Stimulated activated CD4-positive, alpha-beta T cell treated with anti-CD3 and anti-CD28 coated beads, Interleukin-1b, Interleukin-23, amount 100 ng/mL, for 1 hour (primary cell): ENCODE measurements at places on chromosomes 12 and 14.

DNA sequence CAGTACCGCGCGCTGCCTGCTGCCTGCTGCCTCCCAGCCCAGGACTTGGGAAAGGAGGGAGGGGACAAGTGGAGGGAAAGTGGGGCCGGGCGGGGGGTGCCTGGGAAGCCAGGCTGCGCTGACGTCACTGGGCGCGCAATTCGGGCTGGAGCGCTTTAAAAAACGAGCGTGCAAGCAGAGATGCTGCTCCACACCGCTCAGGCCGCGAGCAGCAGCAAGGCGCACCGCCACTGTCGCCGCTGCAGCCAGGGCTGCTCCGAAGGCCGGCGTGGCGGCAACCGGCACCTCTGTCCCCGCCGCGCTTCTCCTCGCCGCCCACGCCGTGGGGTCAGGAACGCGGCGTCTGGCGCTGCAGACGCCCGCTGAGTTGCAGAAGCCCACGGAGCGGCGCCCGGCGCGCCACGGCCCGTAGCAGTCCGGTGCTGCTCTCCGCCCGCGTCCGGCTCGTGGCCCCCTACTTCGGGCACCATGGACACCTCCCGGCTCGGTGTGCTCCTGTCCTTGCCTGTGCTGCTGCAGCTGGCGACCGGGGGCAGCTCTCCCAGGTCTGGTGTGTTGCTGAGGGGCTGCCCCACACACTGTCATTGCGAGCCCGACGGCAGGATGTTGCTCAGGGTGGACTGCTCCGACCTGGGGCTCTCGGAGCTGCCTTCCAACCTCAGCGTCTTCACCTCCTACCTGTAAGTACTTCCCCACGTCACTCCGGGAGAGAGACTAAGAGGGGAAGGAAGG, at the start of gene LGR5:
TSS of gene LGR5 (plus strand) at position 186 of the 732 bp plus-strand sequence. CDS start at position 469, 283 bp downstream.
- DNase-seq: no peak

DNA sequence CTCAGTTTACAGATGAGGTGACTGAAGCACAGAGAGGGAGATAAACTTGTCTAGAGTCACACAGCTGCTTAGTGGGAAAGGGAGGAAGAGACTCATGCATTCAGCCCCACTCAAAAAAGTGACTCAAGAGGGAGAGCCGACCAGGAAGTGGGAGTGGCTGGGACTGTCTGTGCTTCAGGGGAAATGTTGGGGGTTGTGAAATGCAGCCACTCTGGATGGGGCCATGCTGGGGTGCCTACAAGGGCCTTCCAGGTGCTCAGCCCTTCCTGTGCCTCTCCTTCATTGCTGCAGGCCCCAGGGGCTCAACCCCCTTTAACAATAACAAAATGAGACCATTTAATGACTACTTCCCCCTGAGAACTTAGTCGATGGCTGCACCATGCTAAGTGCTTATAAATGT, 41.8 kb downstream of the CACNA1C start:
- no peak for DNase-seq

DNA sequence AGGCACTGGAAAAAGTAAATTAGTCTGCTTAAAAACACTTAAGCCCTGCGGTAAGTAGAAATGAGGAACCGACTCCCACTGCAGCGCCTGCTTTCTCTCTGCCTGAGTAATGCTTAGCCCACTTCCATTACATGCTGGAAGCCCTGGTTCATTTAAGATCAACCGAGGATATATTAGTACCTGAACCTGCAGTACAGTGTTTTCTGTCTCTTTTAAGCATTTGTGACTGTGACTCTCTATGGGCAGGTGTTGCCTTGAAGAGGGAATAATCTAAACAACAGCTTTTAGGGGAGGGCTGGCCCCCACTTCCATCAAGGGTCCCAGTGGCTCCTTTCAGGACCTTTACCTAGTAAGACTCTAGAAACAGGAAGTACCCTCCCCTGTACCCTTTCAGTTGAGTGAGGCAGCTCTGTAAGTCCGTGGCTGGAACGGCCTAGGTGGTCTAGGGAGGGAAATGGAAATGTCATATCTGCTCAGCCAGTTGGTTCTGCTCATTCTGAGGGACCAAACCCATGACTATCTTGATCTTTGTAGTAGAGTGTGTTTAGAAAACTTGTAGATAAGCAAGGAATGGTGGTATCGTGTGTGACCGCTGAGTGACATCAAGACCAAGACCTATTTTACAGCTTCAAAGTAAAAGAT, 56.2 kb downstream of the FNTB start:
- no peak for DNase-seq

DNA sequence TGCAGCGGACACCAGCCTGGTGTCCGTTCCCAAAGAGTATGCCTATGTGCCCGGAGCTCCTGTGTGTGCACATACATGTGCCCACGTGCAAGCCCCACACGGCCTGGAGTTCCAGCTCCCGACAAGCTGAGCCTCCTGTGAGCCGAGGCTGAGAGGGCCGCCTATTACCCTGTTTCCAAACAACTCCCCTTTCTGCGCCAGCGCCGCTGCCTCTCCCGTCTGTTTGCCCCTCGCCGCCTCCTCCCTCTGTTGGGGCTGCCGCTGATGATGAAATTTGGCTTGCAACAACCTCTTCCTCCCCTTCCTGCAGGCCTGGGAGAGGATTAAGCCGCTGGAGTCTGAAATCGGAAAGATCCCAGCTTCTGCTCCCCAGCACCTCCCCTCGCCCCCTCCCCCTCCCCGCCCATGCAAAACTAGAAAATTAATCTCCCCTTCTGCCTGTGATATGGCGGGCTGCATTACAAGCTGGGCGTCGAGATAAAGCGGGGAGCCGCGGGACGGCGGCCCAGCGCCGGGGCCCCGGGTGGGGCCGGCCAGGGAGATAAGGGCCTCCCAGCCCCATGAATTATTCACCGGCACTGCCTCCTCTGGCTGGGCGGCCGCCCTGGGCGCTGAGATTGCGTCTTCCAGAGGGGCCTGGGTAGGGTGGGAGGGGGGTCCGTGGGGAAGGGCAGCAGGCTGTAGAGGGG, 6.8 kb upstream of the ASIC1 start:
- no peak for DNase-seq

DNA sequence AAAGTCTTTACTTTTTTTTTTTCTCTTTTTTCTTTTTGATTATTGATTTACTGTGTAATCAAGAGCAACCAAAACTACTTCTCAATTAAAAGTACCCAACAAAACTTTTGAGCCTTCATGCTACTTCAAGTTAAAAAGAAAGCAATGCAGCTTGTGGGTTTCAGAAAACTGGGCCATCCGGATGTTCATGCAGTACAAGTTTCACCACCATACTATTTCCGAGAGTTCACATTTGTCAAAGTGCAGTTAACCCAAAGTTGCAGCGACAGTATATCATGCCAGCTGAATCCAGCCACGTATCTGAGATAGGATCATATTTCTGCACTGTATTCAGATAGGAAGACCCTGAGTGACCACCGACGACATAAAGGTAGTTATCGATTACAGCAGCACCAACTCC, 33.0 kb downstream of the KLHL28 start:
- DNase-seq: no peak

- no peak for DNase-seq
These were observed 17.0 kb downstream of the ANO6 start for GRCh38 chr12:45232756-45233372.

DNA sequence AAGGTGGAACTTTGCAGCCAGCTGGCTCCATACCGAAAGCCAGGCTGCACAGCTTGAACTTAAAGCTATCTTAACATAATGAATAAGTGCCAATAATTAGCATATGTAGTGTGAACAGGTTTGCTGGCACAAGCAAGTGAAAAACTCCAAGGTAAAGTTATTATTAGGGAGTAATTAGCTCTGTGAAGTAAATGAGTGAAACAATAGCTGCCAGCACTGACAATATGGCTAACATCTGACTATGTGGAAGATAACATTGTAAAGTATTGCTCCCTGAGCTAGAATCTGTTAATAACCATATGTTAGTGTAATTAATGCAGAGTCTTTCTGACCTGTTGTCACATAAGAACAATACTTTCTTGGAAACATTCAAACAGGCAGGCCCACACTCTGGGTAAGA, 246.4 kb downstream of the SOX5 start:
- DNase-seq: no peak

GRCh38 chr12:102971227-102971626, 13.8 kb downstream of the ASCL1 start:
- no peak for DNase-seq

GRCh38 chr12:97767347-97767746, 304.7 kb downstream of the RMST start:
- no peak for DNase-seq

DNA sequence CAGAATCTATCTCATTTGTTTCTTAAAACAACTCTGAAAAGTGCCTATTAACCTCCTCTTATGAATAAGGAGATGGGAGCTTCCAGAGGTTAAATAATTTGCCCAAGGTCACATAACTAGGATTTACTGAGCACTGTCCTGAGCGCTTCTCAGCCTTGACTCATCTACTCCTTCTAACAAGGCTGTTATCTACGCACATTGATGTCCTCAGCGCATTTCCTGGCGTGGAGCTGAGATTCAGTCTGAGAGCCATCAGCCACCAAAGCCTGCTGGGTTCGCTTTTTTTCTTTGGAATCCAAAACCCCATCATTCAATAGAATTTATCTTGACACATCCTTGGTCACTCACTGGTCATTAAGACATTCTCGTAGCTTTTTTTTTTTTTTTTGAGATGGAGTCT, 29.3 kb downstream of the AK7 start:
- no peak for DNase-seq

GRCh38 chr12:123940627-123940966, 32.0 kb downstream of the CCDC92 start:
- DNase-seq: no peak

DNA sequence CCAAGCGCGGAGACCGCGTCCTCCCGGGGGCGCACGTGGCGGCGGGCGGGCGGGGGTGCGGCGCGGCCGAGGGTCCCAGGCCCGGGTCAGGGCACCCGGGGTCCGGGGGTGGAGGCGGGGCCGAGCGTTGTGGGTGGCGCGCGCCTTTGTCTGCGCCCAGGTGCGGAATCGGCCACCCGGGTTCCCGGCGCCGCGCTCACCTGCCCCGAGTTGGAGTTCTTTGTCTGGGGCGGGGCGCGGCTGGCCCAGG, 50.1 kb downstream of the LRCOL1 start:
- DNase-seq: no peak

- no peak for DNase-seq
These were observed 162.9 kb upstream of the PRMT8 start for GRCh38 chr12:3328081-3328480.

GRCh38 chr12:92462049-92462448, 240.7 kb upstream of the PLEKHG7 start:
- DNase-seq: no peak

- DNase-seq: no peak
These were observed 56.8 kb downstream of the GNG2 start for GRCh38 chr14:51917193-51917592.

GRCh38 chr12:92938638-92939037, 9.5 kb upstream of the EEA1 start:
- DNase-seq: no peak

GRCh38 chr12:120283318-120283717, 8.4 kb downstream of the RNU4-2 start:
- no peak for DNase-seq

DNA sequence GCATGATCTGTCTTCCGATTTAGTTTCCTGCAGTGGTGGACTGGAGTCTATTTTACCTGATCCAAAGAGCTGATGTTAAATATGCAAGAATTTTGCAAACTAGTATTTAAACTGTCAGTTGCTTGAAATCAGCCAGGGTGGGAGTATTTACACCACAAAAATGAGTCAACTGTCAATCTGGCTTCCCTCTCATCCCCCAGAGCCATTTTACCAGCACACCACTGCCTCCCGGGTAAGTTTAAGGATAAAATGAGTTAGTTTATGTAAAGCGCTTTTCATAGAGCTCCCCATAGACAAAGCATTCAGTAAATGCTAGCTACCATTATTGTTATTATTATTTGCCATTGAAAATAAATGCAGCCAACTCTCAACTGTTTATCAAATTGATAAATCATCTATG, 106.3 kb upstream of the FRMD6 start:
- no peak for DNase-seq

GRCh38 chr12:45669792-45670191, 59.7 kb upstream of the ARID2 start:
- no peak for DNase-seq

- DNase-seq: no peak
These were observed 104.7 kb downstream of the PRKCH start for GRCh38 chr14:61426048-61426447.

DNA sequence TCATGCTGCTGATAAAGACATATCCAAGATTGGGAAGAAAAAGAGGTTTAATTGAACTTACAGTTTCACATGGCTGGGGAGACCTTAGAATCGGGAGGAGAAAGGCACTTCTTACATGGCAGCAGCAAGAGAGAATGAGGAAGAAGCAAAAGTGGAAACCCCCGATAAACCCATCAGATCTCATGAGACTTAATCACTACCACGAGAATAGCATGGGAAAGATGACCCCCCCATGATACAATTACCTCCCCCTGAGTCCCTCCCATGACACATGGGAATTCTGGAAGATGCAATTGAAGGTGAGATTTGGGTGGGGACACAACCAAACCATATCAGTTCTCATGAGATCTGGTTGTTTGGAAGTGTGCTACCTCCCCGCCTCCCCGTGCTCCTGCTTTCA, 9.8 kb upstream of the MFAP5 start:
- no peak for DNase-seq
